Stimulated activated CD8-positive, alpha-beta memory T cell treated with anti-CD3 and anti-CD28 coated beads, Interleukin-4, amount 100 ng/mL, for 1 hour (primary cell): ENCODE measurements at places on chromosomes 13 and 19.
A peak's percentile ranks its signal among the peaks of the same experiment; 100 is the strongest.

DNA sequence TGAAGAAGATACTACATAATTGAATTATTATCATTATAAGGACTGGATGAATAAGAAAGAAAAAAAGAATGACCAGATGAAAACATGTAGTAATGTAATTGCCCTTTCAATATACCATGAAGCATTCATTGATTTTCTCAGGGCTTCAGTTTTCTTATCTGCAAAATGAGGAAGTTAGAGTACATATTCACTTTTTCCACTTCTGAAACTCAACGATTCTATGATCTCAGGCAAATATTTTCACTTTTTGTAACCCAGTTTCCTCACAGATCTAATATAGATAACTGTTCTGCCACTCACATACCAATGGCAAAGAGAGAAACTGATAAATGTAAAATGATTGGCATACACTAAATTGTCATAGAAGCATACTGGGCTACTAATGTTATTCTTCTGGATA is 856.6 kb upstream of the KLHL1 start:
- no peak for DNase-seq

DNA sequence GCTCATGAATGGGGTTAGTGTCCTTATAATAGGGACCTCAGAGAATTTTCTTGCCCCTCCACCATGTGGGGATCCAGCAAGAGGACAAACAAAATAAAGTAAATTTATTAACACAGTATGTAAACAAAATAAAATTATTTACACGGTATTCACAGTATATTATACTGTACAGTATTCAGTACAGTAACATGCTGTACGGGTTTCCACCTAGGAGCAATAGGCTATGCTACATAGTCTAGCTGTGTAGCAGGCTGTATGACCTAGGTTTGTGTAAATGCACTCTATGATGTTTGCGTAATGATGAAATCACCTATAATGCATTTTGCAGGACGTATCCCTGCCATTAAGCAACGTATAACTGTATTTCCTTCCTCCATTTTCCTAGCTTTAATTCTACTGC is 11.8 kb upstream of the DIAPH3 start:
- no peak for DNase-seq

GRCh38 chr19:4519521-4520277 is 1.4 kb upstream of the PLIN4 start:
- no peak for DNase-seq

DNA sequence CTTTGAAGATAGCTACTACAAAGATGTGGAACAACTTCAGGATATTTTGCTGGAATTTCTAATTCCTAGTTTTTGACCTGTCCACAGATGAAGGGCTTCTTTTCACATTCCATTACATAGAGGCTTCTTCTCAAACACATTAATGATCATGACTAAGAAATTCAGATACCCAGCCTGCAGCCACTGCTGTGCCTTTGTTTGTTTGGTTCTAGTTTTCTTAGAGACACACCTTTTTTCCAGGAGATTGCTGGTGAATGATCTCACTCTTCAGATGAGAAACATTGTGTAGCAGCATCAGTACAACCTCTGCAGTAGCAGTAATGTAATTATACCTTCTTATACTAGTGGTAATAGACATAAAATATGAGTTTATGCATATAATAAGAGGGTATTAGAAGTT is 5.0 kb downstream of the TDRD3 start:
- no peak for DNase-seq

GRCh38 chr13:105972811-105973590 is 562.5 kb downstream of the EFNB2 start:
- no peak for DNase-seq

GRCh38 chr19:45643024-45643926 is 4.1 kb upstream of the EML2 start:
- peak; percentile 74 for DNase-seq

DNA sequence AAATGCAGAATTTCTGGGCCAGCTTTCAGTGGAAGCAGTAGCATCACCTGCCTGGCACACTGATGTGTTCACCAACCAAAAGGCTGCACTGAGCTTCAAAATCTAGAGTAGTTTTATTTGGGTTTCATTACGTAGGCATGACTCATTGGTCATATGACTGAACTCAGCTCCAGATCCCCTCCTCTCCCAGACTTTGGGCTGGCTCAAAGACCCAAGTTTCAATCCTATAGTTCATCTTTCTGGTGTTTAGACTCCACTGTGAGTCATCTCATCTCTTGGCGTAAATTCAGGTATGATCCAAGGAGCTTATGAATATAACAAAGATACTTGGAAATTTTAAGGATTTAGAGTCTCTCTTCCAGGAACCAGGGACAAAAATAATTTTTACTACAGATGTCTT is 17.7 kb downstream of the ZMYM5 start:
- no peak for DNase-seq

DNA sequence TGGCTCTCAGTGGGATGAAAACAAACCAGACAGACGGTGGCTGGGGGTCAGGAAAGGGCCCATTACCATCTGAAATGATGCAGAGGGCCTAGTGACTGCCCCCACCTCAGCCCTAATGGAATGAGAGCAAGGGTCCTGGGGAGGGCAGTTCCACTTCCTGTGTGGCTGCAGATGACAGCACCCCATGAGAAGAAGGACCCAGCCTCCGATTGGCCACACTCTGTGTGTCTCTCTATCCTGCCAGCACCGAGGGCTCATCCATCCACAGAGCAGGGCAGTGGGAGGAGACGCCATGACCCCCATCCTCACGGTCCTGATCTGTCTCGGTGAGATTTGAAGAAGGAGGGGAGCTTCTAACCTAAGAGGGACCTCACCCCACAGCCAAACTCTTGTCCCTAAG is 498 bp downstream of the LILRB1 start:
- DNase-seq = no peak

GRCh38 chr13:103250071-103250470 is 183.9 kb upstream of the SLC10A2 start:
- DNase-seq = no peak

DNA sequence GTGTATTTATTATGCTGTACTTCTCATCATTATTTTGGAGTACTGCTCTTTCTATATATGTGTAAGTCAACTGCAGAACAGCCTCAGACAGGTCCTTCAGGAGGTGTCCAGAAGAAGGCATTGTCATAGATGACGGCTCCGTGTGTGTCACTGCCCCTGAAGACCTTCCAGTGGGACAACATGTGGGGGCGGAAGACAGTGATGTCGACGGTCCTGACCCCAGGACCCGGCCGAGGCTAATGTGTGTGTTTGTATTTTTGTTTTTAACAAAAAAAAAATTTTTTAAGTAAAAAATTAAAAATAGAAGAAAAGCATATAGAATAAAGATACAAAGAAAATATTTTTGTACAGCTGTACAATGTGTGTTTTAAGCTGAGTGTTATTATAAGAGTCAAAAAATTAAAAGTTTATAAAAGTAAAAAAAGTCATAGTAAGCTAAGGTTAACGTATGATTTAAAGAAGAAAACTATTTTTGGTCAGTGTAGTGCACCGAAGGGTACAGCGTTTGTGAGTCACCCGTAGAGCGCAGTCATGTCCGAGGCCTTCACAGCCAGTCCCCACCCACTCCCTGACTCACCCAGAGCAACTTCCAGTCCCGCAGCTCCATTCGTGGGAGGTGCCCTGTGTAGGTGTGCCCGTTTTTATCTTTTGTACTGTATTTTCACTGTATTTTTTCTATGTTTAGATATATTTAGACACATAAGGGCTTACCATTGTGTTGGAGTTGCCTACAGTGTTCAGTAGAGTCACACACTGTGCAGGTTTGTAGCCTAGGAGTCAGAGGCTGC is 42.2 kb upstream of the SPACA7 start:
- no peak for DNase-seq

- DNase-seq = no peak
These were observed 58.3 kb downstream of the DOCK9 start for GRCh38 chr13:98919566-98919965.

GRCh38 chr13:88339271-88339741 is 668.1 kb downstream of the SLITRK5 start:
- DNase-seq = no peak
